ENCODE measurements at places on chromosomes 3 and 15. TPM values are rescaled to one million over a fixed set of nuclear protein-coding genes. Genes with fewer than 3 reads are reported as not detected.

The SEMA5B gene
- not detected for total RNA-seq

The NOP10 gene
- 69.0 TPM for total RNA-seq

The RBM5 gene
- 266 TPM for total RNA-seq

The PEX11A gene
- 2.7 TPM for total RNA-seq

The PLCB2 gene
- 11.7 TPM for total RNA-seq

The TM4SF1 gene
- total RNA-seq: 57.6 TPM

The CASR gene
- total RNA-seq: not detected

The ATOSA gene
- 93.5 TPM for total RNA-seq

GRCh38 chr3:179149406-179149867 is 1.3 kb downstream of the PIK3CA start:
- H3K4me3 ChIP-seq: peak overlapping the region; percentile 92
- peaks cover 42% of the 10 kb centered on the region for H3K4me1 ChIP-seq
- no peaks in the 10 kb centered on the region for H3K27me3 ChIP-seq

- peak overlapping the region; percentile 89 for H3K27ac ChIP-seq
- peaks cover 26% of the 10 kb centered on the region for H3K36me3 ChIP-seq
- H3K4me3 ChIP-seq: peak overlapping the region; percentile 59
- H3K27me3 ChIP-seq: no peaks in the 10 kb centered on the region
- peaks cover 83% of the 10 kb centered on the region for H3K4me1 ChIP-seq
- no peak for DNase-seq
Measured at GRCh38 chr3:50610992-50611463, 546 bp downstream of the CISH start.

DNA sequence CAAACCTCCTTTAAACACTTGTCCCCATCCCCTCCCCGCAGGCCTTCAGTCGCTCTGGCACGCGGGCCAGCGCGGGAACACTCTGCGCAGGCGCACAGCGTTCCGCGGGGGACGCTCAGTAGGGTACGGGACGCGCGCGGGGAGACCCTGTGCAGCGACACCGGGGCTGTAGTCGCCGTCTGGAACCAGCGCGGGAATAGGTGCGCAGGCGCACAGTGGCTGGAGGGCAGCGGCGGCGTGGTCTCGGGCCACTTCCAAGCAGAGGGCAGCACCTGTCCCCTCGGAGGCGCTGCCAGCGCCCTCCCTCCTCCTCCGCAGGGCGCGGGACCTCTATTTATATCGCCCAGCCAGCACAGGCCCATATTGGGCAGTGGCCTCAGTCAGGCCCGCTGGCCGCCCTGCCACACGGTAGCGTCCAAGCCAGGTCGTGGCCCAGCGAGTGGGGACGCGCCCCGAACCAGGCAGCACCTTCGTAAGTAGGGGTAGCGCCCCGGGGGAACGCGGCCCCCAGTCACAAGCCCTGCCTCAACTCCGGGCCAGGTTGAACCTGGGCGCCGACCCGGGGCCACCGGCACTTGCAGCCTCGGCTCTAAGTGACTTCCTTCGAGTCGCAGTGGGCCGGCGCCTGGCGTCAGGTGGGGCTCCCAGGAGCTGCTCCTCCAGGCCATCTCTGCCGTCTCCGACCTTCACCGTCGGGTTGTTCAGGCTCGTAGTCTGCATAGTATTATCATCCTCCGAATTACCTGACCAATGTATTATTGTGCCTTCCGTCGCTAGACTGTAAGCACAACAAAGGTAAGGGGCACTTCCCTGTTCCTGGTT is at the start of gene KBTBD12:
TSS of gene KBTBD12 (plus strand) at position 118 of the 822 bp plus-strand sequence. CDS start 7,830 bp downstream, outside the sequence.
- peak within 1 kb of the TSS; percentile 51 for H3K4me3 ChIP-seq
- peaks cover 18% of the 10 kb centered on the region for H3K27me3 ChIP-seq
- no peaks in the 10 kb centered on the region for H3K36me3 ChIP-seq
- DNase-seq: peak; percentile 72
- peak within 1 kb of the TSS; percentile 91 for H3K27ac ChIP-seq
- peaks cover 54% of the 10 kb centered on the region for H3K4me1 ChIP-seq

DNA sequence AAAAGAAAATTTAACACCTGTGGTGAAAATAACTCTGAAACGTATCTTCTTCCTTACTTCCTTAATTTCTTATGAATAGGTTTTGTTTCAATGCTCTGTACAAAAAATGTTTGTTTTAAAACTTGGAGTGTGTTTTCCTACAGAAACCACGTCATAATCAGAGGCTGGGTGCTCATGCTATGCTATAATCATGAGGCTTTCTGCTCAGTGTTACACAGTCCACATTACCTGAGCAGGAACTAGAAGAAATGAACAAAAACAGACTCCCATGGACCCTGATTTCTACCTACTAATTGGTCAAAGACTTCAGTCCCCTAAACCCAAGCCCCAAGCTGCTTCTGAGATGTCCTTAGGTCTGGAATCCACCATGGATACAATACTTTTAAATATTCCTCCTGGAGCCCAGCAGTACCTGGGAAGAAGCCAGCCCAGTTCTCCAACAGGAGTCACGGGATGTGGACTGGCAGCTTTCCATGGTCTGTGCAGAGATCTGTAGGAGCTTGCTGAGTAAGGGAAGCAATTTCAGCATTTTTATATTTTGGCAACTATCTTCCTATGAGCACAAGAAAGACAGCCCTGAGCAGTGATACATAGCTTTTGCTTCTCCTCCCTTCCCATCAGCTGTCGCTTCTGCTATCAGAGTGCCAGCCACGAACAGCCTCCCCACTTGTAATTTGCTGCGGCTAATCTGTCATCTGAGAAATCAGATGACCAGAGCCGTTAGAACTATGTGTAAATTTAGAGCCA is 65.6 kb downstream of the WDR72 start:
- H3K27ac ChIP-seq: no peak overlapping the region
- H3K4me3 ChIP-seq: no peak overlapping the region
- H3K27me3 ChIP-seq: no peaks in the 10 kb centered on the region
- H3K36me3 ChIP-seq: no peaks in the 10 kb centered on the region
- peak; percentile 86 for DNase-seq

GRCh38 chr3:10550705-10551104 is 45.3 kb upstream of the ATP2B2 start:
- H3K36me3 ChIP-seq: no peaks in the 10 kb centered on the region
- H3K27ac ChIP-seq: no peak overlapping the region
- peaks cover 9% of the 10 kb centered on the region for H3K4me1 ChIP-seq
- H3K27me3 ChIP-seq: peaks cover 11% of the 10 kb centered on the region
- H3K4me3 ChIP-seq: no peak overlapping the region
- no peak for DNase-seq

DNA sequence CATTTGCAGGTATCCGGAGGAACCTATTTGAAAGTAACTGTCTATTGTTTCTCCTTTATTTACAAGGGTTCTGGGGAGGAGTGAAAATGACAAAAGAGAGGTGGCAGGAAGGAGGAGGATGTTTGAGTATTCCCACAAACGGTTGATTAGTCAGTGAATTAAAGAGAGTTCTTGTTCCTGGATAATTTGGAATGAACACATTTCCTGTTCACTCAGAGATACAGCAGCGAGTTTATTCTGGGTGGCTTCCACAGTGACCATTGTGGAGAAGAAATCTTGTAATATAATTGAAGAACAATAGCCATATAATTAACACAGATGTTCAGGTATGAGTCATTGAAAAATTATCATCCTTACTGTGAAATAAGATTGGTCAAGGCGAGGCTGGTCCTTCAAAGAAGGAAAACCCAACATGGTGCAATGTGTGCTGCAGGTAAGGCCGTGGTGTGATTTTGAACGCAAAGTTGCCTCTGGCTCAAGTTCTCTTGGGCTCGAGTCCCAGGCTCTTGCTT is 77.3 kb downstream of the NFKBIZ start:
- no peak overlapping the region for H3K27ac ChIP-seq
- H3K4me1 ChIP-seq: peaks cover 22% of the 10 kb centered on the region
- H3K27me3 ChIP-seq: no peaks in the 10 kb centered on the region
- no peak overlapping the region for H3K4me3 ChIP-seq
- no peak for DNase-seq
- no peaks in the 10 kb centered on the region for H3K36me3 ChIP-seq

- H3K27ac ChIP-seq: no peak overlapping the region
- no peak overlapping the region for H3K4me3 ChIP-seq
- no peaks in the 10 kb centered on the region for H3K4me1 ChIP-seq
- no peaks in the 10 kb centered on the region for H3K27me3 ChIP-seq
- no peaks in the 10 kb centered on the region for H3K36me3 ChIP-seq
- no peak for DNase-seq
Measured at GRCh38 chr15:47812470-47812999, 95.2 kb downstream of the SEMA6D start.

DNA sequence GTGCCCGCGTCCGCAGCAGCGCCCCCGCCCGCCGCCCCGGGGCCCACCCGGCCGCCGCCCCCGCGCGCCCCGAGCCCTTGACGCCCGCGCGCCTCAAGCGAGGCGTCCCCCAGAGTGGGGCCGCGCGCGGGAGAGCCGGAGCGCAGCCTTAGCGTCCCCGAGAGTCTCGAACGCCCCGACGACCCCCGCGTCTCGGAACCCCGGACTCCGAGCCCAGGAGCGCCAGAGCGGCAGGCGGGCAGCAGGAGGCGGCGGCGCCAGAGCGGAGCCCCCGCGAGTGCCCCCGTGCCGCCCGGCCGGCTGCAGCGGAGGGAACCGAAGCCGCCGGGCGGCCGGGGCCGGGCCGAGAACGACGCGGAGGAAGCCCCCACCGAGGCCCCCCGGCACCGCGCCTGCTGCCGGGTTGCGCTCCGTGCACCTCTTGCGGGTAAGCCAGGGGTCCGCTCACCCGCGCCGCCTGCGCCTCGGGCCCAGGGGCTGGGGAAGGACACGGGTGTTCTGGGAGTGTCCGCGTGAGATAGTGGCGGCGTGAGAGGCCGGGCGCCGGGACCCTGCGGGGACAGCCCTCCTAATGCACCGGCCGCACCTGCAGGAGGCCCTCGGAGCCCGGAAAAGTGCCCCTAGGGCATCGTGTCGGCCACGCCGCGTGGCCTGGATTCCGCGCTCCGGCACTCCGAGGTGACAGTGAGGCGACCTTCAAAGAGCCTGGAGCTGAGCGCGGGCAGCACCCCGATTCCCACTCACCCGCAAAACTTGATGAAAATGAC is 52.0 kb upstream of the ULK4 start:
- no peaks in the 10 kb centered on the region for H3K27me3 ChIP-seq
- H3K36me3 ChIP-seq: no peaks in the 10 kb centered on the region
- peak overlapping the region; percentile 96 for H3K27ac ChIP-seq
- H3K4me1 ChIP-seq: peaks cover 31% of the 10 kb centered on the region
- H3K4me3 ChIP-seq: peak overlapping the region; percentile 84
- DNase-seq: peak; percentile 46

- no peaks in the 10 kb centered on the region for H3K4me1 ChIP-seq
- no peaks in the 10 kb centered on the region for H3K36me3 ChIP-seq
- no peaks in the 10 kb centered on the region for H3K27me3 ChIP-seq
Measured at GRCh38 chr15:100905850-100906249, 13.3 kb upstream of the LRRK1 start.

- no peak overlapping the region for H3K27ac ChIP-seq
- no peaks in the 10 kb centered on the region for H3K27me3 ChIP-seq
- no peaks in the 10 kb centered on the region for H3K4me1 ChIP-seq
- H3K4me3 ChIP-seq: no peak overlapping the region
Measured at GRCh38 chr15:91769894-91770293, 83.6 kb upstream of the SLCO3A1 start.

GRCh38 chr3:33091746-33092145 is 5.2 kb downstream of the GLB1 start:
- peaks cover 9% of the 10 kb centered on the region for H3K36me3 ChIP-seq
- H3K27me3 ChIP-seq: no peaks in the 10 kb centered on the region
- no peak overlapping the region for H3K27ac ChIP-seq
- no peak overlapping the region for H3K4me3 ChIP-seq

GRCh38 chr3:137062250-137062649 is 104.5 kb downstream of the IL20RB start:
- no peaks in the 10 kb centered on the region for H3K27me3 ChIP-seq
- no peaks in the 10 kb centered on the region for H3K36me3 ChIP-seq
- H3K4me3 ChIP-seq: no peak overlapping the region
- DNase-seq: no peak

DNA sequence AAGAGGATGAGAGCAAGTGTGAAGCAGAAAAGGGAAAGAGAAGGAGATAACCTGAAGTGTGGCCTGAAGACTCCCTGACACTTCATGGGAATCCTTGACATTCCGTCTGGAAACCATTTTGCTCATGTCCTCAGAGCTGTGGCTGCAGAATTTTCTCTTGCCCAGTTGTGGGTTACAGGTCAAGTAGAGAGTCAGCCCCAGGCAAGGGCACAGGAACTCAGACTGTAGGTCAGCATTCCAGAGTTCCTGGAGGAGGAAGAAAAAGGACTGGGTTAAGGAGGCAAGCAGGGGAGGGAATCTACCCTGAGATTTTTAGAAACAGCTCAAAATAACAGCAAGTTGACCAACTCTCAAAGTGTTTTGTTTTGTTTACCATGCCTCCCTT is 4.1 kb upstream of the THSD4 start:
- H3K4me3 ChIP-seq: no peak overlapping the region
- H3K27me3 ChIP-seq: peaks cover 5% of the 10 kb centered on the region
- no peak for DNase-seq
- H3K27ac ChIP-seq: peak overlapping the region; percentile 23

GRCh38 chr15:72178976-72179585 is 18.5 kb downstream of the GRAMD2A start:
- peaks cover 4% of the 10 kb centered on the region for H3K27me3 ChIP-seq
- H3K4me1 ChIP-seq: peaks cover 6% of the 10 kb centered on the region
- no peaks in the 10 kb centered on the region for H3K36me3 ChIP-seq

GRCh38 chr15:29465196-29465595 is 195.6 kb upstream of the NSMCE3 start:
- H3K36me3 ChIP-seq: no peaks in the 10 kb centered on the region
- no peaks in the 10 kb centered on the region for H3K27me3 ChIP-seq
- H3K27ac ChIP-seq: no peak overlapping the region
- no peak for DNase-seq
- H3K4me3 ChIP-seq: no peak overlapping the region

DNA sequence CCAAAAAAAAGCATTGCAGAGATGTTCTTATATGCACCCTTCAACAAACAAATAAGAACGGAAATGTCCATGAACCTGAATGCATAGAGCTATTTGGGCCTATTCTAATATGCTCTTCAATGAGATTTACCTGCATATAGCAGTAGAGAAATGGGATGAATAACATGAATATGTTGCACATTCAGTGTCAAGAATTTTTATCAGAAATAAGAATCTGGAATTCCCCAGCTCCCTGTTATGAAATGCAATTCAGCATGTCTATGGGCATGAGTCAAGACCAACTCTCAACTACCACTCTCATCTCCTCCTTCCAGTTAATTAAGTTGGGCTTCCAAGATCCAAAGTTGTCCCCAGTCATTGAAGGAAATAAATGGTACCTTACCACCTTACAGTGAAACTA is 133.7 kb upstream of the ALCAM start:
- H3K4me3 ChIP-seq: no peak overlapping the region
- DNase-seq: no peak
- no peaks in the 10 kb centered on the region for H3K36me3 ChIP-seq
- no peak overlapping the region for H3K27ac ChIP-seq

GRCh38 chr3:134074001-134074789 is 44.5 kb upstream of the SLCO2A1 start:
- H3K4me1 ChIP-seq: peaks cover 9% of the 10 kb centered on the region
- H3K36me3 ChIP-seq: no peaks in the 10 kb centered on the region
- DNase-seq: no peak
- H3K27me3 ChIP-seq: no peaks in the 10 kb centered on the region

DNA sequence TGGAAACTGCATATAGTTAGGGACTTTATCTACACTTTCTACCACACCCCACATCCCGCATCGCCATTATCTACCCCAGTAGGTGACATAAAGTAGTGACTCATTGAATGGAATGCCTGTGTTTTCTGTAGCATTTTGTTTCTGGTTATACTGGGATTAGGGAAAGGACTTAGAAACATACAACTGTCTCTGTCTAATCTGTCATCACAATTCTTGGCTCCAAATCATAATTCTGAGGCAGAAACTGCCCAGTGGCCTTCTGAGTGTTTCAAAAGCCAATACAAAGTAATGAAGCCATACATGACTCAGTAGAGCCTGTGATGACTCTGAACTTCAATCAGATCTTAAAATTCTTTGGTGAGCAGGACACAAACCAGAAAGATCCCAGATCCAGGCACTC is 115.7 kb upstream of the CHRM5 start:
- no peak overlapping the region for H3K27ac ChIP-seq
- H3K4me3 ChIP-seq: no peak overlapping the region
- no peaks in the 10 kb centered on the region for H3K27me3 ChIP-seq
- peaks cover 19% of the 10 kb centered on the region for H3K36me3 ChIP-seq
